ENCODE measurements at places on chromosomes 11 and 22.

DNA sequence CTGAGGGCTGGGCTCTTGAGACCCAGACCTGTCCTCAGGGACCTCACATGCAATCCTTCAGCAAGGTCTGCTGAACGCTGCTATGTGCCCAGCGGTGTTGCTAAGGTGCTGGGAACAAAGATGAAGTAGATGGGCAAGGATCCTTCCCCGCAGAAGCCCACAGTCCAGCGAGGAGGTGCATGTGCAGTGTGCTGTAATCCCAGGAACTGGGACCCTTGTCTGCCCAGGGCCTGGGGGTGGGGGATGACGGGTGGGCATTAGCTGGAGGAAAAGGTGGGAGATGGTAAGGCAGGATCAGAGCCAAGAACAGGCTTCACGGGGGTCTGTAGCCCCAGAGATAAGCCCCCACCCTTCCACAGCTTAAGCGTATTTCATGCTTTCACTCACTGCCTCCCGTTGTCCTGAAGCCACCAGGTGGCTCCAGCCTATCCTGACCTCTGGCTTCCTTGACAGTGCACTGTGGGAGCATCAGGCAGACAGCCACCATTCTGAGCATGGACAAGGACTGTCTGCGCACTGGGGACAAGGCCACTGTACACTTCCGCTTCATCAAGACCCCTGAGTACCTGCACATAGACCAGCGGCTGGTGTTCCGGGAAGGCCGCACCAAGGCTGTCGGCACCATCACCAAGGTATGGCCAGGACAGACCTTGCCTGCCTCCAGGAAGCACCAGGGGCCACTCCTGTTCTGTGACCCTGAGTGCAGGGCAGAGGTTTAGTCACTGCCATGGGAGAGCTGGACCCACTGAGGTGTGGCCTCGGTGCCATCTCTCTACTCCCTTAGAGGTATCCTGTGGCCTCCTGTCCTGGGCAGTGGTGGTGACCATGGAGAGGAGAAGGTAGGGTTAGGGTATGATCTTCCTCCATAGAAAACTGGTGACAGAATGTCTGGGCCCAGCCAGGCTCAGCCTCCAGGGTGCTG, 22.0 kb downstream of the GTPBP1 start:
- DNase-seq, result peak; percentile 46

DNA sequence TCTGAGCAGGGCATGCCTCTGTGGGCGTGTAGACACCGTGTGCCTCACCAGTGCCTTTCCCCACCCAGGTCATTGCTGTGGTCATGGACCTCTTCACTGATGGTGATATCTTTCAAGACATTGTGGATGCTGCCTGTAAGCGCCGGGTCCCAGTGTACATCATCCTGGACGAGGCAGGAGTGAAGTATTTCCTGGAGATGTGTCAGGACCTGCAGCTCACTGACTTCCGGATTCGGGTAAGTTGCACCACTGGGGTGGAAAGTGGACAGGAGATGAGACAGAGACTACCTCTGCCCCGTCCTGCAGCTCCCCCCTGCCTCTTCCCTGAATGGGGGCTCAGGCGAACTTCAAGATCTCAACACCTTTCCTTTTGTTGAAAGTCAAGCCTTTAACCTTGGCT, 24.3 kb downstream of the FAM83F start:
- no peak for DNase-seq

DNA sequence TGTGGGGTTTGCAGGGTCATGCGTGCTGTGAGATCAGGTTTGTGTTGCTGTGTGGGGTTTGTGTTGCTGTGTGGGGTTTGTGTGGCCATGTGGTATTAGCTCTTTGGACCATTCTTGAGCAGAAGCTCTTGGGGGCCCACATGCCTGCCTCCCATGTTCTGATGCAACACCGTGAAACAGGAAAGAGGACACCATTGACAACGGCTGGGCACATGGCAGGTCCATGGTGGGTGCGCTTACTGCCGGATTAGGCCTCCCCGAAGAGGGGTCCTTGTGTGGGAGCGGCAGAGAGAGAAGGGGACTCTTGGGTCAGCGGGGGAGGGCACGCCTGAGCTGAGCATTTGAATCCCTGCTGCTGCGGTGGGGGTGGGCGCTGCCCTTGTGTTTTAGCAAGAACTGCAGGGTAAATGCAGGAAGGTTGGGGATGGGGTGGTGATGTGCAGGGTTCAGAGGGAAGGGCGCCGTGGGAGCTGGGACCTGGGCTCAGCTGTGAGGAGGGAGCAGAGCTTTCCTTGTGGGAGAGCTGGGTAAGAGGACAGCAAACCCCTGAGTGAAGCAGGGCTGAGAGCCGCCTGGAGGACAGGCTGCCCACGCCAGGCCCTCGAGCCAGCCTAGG, 361.5 kb downstream of the TBC1D22A start:
- no peak for DNase-seq

- peak; percentile 69 for DNase-seq
These were observed at the start of gene NDUFC2 for GRCh38 chr11:78079232-78080083. Gene NDUFC2, minus strand, starts transcription at chr11:78079862. Its CDS starts 118 bp downstream, at chr11:78079744.

GRCh38 chr22:20533879-20534265, 26.5 kb downstream of the MED15 start:
- no peak for DNase-seq

DNA sequence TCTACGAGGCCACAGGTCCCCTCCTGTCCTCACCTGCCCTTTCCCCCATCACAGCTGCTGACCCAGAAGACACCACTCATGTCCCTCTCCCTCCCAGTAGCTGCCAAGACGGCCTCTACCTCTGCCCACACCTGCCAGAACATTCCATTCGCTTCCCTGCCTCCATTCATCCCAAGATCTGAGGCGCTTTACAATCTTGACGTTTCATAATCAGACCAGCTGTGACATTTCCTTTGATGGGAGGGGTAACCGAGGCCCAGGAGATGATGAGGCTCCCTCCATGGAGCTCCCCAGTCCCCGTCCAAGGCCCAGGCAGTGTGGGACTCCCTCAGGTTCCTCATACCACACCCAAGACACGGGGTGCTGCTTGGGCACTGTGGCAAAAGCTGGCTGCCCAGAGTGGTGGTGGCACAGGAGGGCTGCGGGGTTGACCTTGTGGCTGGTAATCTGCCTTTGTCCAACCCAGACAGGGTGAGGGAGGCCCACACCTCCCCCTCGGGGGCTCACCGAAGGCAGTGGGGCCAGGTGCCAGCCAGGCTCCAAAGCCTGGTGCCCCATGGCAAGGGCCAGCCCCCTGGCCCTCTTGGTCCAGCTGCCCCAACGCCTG, 17.3 kb downstream of the PHLDA2 start:
- DNase-seq, result no peak

- no peak for DNase-seq
These were observed 31.1 kb downstream of the TMEM45B start for GRCh38 chr11:129846508-129847335.

DNA sequence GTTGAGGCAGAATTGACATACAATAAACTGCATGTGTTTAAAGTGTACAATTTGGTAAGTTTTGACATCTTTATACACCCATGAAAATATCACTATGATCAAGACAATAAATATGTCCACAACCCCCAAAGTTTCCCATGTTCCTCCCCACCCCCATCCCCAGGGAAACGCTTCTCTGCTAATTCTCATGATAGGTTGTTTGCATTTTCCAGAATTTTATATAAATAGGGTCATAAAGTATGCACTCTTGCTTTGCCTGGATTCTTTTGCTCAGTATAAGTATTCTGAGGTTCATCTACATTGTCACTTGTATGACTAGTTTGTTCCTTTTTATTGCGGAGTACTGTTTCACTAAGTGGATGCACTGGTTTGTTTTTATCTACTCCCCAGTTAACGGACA, 35.6 kb downstream of the MYEOV start:
- no peak for DNase-seq

DNA sequence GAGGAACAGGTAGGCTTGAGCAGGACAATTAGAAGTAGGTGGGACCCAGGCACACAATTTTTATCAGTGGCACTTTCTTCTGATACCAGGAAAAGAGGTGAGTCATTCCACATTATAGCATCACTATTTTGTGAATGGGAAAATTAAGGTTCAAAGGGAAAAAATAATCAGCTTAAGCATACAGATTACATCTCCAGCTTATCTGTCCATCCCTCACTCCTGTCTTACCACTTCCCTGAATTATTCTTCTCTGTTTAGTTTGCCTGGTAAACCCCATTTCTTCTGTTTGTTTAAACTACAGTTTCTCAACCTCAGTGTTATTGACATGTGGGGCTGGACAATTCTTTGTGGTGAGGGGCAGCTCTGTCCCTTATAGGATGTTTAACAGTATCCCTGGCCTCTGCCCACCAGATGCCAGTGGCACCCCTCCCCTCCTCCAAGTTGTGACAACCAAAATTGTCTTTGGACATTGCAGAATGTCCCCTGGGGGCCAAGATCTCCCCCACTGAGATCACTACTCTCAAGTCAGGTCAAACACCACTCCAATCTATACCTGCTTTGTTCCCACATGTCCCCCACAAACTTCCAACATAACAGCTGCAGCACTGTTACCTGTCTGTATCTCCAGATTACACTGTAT, 8.5 kb upstream of the XBP1 start:
- DNase-seq, result no peak

- no peak for DNase-seq
These were observed 25.7 kb downstream of the LRFN4 start for GRCh38 chr11:66882561-66883015.

DNA sequence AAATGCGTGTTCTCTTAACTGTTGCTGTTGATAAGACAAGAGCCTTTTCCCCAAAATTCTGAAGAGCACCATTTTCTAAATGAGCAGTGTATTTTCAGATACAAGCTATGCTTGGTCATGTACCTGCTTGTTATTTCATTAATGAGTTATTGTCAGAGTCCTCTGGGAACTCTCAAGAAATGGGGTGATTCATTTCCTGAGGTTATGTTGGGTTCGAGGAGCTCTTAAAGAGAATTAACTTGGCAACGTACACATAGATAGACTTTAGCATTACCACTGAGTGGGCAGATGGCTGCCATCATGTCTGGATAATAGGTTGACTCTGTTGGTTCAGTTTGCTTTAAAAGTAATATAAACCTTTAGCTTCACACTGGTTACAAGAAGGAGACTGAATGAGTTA, 87.9 kb upstream of the SORL1-AS1 start:
- DNase-seq, result no peak

- DNase-seq, result no peak
These were observed 6.3 kb upstream of the CTSD start for GRCh38 chr11:1770061-1770460.

- DNase-seq, result no peak
These were observed 243.4 kb upstream of the DDI1 start for GRCh38 chr11:103792981-103793468.

GRCh38 chr22:26485806-26486390, 2.2 kb downstream of the SRRD start:
- no peak for DNase-seq

DNA sequence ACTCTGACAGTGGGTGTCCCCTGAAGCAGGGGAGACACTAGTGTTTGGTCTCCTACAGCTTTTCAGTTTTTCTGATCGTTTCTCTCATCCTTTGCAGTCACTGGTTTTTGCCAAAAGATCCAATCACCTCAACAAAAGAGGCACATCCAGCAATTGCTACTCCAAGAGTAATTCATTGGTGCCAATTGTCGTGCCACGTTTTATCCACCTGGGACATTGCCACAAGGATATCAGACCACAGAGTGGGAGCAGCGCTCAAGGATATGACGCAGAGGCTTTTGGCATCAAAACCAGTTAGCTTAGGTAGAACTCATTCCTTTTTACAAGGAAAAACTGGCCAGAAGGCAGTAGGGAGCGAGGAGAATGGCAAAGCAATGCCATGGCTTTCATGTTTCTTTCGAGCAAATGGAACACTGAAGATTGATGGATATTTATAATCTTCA, 40.9 kb upstream of the BLID start:
- no peak for DNase-seq

GRCh38 chr11:22472306-22472705, 134.1 kb downstream of the SLC17A6 start:
- no peak for DNase-seq

GRCh38 chr11:124916370-124916710, 2.7 kb upstream of the HEPN1 start:
- DNase-seq, result no peak

GRCh38 chr11:92859156-92859690, 110.2 kb upstream of the MTNR1B start:
- no peak for DNase-seq

DNA sequence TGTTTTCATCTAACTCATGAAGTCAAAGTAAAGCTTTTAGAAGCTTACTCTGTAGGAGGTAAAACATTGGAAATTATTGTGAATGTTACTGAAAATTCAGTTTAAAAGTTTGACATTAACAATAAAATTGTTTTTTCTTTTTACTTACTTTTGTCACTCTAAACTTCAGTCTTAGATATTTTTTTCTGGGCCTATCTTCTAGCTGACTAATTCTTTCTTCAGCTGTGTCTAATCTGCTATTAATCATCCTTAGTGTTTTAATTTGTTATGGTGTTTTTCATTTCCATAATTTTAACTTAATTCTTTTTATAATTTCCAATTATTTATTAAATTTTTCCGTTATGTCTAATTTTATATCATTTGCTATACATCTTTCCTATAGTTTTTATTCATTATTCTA, 35.0 kb downstream of the IL10RA start:
- no peak for DNase-seq

DNA sequence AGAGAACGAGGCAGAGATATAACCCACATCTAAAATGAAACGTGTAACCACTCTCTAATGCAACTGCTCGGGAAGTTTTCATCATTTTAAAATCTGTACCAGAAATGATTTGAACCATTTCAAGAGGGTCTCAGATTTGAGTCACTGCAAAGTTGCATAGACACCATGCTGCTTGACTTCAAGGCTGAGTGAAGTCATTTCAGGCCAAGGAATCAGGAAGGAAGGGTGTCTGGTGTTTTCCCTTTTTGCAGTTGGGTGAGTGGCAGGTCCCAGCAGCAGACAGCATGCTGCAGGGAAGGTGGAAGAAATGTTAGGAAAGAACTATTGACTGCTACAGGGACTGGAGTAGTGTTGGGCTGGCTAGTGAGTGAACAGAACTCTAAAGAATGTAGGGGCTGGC, 16.5 kb downstream of the TANGO2 start:
- DNase-seq, result no peak

GRCh38 chr22:44151676-44152075, 29.0 kb upstream of the PARVG start:
- no peak for DNase-seq

DNA sequence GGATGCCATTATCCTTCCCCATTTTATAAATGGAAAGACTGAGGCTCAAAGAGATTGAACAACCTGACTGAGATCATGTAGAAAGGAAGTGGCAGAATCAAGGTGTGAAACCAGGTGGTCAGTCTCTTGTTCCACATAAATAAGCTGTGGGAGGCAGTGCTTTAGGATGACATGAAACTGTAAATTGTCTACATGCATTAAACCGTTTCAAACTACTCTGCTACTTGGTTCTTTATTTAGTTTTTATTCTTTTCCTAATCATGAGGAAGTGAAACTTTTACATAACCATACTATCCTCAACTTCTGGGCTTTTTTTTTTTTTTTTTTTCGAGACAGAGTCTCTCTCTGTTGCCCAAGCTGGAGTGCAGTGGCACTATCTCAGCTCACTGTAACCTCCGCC, 34.9 kb downstream of the CADM1 start:
- no peak for DNase-seq
